ENCODE measurements at places on chromosomes 6 and 20.

- peak; percentile 70 for DNase-seq
Measured at GRCh38 chr6:25070547-25071366, 135.0 kb upstream of the RIPOR2 start.

- no peak for DNase-seq
Measured at GRCh38 chr6:150377211-150377781, 8.5 kb downstream of the IYD start.

DNA sequence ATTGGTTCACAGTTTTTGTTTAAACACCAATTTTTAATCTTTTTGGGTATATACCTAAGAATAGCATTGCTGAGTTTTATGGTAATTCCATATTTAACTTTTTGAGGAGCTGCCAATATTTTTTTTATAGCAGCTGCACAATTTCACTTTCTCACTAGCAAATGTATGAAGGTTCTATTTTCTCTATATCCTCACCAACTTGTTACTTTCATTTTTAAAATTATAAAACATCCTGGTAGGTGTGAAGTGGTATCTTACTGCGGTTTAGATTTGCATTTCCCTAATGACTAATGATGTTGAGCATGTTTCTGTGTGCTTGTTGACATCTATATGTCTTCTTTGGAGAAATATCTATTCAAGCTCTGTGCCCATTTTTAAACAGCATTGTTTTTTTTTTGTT, 452.1 kb downstream of the GRIK2 start:
- no peak for DNase-seq

GRCh38 chr6:122005661-122006060, 393.8 kb upstream of the HSF2 start:
- no peak for DNase-seq

GRCh38 chr20:58352468-58352867, 36.6 kb upstream of the VAPB start:
- DNase-seq = no peak

- no peak for DNase-seq
Measured at GRCh38 chr6:128870746-128871145, 12.2 kb upstream of the LAMA2 start.

- no peak for DNase-seq
Measured at GRCh38 chr6:144957236-144957937, 672.3 kb downstream of the UTRN start.

- no peak for DNase-seq
Measured at GRCh38 chr6:3339811-3340210, 81.1 kb downstream of the PSMG4 start.

- no peak for DNase-seq
Measured at GRCh38 chr20:63235399-63235983, at the start of gene BIRC7. Gene BIRC7 (plus strand): TSS chr20:63235905. CDS start chr20:63236097, 192 bp downstream.

- DNase-seq = no peak
Measured at GRCh38 chr20:50037123-50037522, 54.3 kb downstream of the SNAI1 start.

DNA sequence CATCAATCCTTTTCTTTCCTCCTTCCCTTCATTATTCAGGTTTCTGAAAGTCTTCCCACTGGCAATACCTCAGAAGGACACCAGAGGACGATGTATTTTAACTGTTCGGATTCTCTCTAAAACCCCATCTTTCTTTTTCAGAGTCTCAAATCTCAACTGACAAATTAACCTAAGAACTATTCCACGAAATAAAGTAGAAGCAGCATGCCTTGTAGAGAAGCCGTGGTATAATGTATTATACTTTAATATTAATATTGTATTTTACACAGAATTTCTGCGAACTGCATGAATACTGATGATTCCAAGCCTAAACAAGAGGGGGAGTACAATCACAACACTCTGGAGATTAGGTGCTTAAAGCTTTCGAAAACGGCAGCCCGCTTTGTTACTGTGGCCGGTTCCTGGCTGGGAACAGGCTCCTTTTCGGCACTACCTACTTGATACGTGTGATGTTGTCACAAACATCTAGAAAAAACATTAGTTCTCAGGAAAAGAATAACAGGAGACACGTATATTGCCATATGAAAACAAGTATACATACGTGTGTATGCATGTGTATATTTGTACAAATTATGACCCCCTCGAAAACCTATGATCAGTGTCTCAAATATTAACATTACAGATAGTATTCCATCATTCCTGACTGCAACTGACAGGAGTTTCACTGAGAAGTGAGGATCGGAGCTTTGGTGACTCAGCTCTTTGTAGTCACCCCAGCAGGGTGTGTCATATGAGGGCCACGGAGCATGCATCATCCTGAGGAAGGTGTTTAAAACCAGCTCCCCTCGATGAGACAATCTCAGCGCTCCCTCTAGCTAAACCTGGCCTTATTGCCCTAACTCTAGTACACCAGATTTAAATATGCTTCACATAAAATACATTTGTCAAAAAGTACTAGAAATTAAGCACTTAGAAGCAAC, 319.7 kb upstream of the TCF21 start:
- DNase-seq = peak; percentile 93

- DNase-seq = no peak
Measured at GRCh38 chr6:11525468-11526155, 11.9 kb upstream of the TMEM170B start.

DNA sequence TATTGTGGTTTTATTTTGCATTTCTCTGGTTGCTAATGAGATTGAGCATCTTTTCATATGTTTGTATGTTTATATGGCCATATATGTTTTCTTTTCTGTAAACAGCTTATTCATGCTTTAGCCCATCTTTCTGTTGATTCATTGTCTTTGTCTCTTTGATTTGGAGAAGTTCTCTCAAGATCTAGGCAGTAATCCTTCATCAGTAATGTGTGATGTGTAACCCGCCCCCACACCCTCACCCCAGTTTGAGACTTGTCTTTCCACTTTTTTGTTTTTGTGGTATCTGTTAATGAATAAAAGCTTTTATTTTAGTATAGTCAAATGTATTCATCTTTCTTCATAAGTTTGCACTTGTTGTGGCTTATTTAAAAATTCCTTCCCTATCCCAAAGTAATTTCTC, 26.0 kb downstream of the ZC3H12D start:
- no peak for DNase-seq

DNA sequence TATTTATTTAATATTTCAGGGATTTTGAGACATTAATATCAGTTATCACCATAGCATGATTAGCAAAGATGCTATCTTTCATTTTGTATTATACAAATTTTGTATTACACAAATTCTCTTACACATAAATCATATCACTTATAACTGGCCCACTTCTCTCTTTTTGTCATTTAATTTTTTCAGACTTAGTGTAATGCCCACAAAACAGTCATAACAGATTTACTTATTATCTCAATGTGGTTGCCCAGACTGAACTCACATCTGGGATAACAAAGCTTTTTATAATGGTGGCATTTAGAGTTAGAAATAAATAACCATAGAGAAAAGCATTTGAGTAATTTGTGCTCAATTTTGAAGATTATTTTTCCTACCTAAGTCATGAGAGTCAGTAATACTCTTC, 148.3 kb downstream of the TFAP2B start:
- no peak for DNase-seq

- DNase-seq = no peak
Measured at GRCh38 chr20:20930500-20930899, 175.7 kb downstream of the LINC00237 start.

- DNase-seq = no peak
Measured at GRCh38 chr6:14252271-14252850, 134.8 kb downstream of the CD83 start.

DNA sequence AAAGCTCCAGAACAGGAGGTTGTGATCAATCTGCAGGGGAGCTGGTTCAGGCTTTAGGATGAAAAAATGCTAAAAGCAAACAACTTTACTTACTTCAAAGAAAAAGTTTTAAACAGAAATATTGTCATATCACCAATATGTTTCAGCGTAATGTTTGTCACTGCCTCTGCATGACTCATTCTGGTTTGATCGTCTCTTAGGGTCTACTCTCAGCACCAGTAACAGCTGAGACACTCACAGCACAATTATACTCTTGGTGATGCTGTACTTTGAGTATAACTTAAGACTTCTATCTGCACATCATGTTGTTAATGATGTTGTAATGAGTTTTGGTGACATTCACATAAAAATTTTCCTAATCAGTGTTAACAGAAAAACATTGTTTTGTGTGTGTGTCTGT, 665.4 kb downstream of the EPM2A start:
- no peak for DNase-seq

GRCh38 chr20:51437182-51437924, 105.2 kb downstream of the NFATC2 start:
- no peak for DNase-seq

GRCh38 chr6:29965873-29966601, 23.7 kb downstream of the HLA-A start:
- DNase-seq = peak; percentile 89

DNA sequence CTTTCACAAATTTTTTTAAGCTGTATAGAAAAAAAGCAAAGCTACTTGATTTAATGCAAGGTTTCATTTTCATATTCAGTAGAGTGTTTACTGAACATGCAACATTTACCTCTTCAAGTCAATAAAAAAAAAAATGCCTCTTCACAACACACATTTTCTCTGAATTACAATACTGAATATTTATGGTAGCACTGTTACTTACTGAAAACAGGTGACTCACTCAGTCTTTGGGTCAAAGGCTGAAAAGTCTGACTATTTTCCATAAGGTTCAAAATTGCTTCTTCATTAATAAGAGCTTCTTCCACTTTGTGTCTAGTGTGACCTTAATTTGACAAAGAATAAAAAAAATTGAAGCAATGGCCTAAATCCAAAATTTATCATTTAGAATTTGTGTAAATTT, 101.9 kb downstream of the REV3L start:
- no peak for DNase-seq

GRCh38 chr6:29757701-29758293, 34.6 kb downstream of the HLA-F start:
- no peak for DNase-seq

- no peak for DNase-seq
Measured at GRCh38 chr20:35541118-35541782, 628 bp upstream of the ERGIC3 start.

GRCh38 chr6:130365166-130366106, at the start of gene TMEM200A:
Gene TMEM200A (plus strand): TSS chr6:130366017. CDS start chr6:130440423, 74,406 bp downstream.
- peak; percentile 78 for DNase-seq

DNA sequence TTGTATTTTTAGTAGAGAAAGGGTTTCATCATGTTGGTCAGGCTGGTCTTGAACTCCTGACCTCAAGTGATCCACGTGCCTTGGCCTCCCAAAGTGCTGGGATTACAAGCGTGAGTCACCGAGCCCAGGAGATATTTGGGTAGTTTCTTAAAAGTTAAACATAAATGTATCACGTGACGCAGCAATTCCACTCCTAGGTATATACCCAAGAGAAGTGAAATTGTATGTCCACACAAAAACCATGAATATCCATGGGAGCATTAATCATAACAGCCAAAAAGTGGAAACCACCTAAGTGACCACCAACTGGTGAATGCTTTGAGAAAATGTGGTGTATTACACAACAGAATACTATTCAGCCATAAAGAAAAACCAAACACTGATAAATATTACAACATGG, 164.8 kb downstream of the MRPL14 start:
- DNase-seq = no peak
